Stimulated activated CD8-positive, alpha-beta memory T cell treated with anti-CD3 and anti-CD28 coated beads, Interleukin-4, amount 100 ng/mL, for 1 hour (primary cell): ENCODE measurements at places on chromosomes 5 and 9.

- DNase-seq, result no peak
Measured at GRCh38 chr5:158471535-158471924, 612.6 kb upstream of the CLINT1 start.

DNA sequence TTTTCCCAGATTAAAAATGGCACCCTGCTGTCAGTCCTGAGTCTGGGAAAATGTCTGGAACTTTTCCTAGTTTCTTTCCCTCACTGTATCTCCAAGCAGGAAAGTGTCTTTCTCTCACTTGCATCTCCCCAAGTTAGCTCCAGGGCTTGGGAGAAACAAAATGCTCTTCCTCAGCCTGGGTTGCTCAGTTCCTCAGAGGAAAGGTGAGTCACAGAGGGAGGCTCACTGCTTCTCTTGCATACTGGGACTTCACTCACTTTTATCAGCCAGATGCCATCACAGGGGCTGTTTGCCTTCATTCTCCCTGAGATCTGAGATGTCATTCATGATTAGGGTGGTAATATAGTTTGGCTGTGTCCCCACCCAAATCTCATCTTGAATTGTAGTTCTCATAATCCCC is 519.9 kb downstream of the SEMA5A start:
- DNase-seq, result no peak

- DNase-seq, result no peak
Measured at GRCh38 chr9:34396276-34397214, 19.8 kb upstream of the MYORG start.

DNA sequence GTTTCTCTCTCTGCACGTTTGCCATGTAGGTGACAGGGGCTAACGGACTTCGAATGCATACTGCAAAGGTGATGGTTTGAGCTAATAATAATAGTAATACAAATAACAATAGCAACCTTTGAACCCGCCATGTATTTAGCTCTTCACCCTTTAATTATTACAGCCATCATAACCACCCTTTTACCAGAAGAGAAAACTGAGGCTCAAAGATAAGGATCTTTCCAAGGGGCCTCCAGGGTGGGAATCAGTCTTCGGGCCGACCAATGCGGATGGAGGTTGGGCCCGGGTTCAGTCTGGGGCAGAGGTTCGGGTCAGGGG is 494 bp downstream of the CDKN2AIPNL start:
- DNase-seq, result no peak

GRCh38 chr5:143826951-143827444 is 15.0 kb downstream of the HMHB1 start:
- DNase-seq, result no peak
